Natural killer cell treated with Interleukin-12 subunit alpha and Interleukin-12 subunit beta and Interleukin-15 and Interleukin-18, amount 100 ng/mL, for 72 hours (primary cell): ENCODE measurements at places on chromosomes 6 and 20.

GRCh38 chr20:25294459-25295385 lies 46.8 kb downstream of the PYGB start:
- no peak for DNase-seq

DNA sequence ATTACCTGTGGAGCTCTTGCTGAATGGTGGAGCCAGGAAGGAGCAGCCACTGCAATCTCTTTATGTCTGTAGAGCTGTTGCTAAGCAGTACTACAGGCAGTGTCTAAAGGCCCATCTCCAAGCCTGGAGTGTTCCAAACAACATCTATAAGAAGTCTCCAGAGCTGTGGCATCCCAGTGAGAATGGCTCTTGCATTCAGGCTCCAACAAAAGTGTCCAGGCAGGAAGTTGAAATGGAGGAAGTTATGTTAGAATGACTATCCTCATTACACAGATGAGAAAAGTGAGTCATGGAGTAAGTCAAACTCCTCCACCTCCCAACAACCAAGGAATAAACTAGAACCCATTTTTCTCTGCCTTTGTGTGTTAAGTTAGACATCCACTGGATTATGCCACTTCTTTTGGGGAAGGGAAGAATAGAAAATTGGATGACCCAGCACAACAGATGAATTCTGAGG lies 288.5 kb upstream of the STXBP5 start:
- DNase-seq, result no peak

DNA sequence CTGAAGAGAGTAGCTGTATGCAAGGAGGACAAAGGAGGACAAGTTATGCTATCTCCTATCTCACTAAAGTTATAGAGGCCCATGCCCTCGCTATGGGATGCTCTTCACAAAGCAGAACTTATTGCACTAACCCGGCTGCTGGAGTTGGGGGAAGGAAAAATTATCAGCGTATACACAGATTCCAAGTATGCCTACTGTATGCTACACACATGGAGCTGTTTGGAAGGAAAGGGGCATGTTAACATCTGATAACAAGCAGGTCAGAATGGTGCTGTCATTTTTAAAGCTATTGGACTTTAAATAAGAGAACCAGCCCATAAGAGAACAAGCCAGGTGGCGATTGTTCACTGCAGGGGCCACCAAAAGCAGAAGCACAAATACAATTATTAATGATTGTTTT lies 20.3 kb upstream of the BTN3A2 start:
- no peak for DNase-seq

DNA sequence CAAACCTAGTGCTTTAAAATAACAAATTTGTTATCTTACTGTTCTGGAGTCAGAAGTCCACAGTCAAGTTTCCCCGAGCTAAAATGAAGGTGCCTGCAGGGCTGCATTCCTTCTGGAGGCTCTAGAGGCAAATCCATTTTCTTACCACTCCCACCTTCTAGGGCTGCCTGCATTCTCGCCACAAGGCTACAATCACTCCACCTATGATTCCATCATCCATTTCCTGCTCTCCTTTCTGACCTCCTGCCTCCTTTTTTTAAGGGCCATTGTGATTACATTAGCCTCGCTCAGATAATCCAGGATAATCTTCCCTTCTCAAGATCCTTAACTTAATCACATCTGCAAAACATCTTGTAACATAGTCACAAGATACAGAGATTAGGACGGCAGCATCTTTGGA lies 42.4 kb upstream of the SIRT5 start:
- DNase-seq, result no peak

GRCh38 chr6:16868968-16869367 lies 107.7 kb upstream of the ATXN1 start:
- DNase-seq, result no peak

GRCh38 chr6:163243692-163244589 lies 170.6 kb upstream of the QKI start:
- no peak for DNase-seq

- no peak for DNase-seq
Observed at GRCh38 chr6:19860235-19860877, 23.2 kb downstream of the ID4 start.

GRCh38 chr20:4949833-4950178 lies 51.5 kb downstream of the SLC23A2 start:
- DNase-seq, result no peak

GRCh38 chr20:34607066-34607465 lies 48.5 kb downstream of the MAP1LC3A start:
- no peak for DNase-seq

DNA sequence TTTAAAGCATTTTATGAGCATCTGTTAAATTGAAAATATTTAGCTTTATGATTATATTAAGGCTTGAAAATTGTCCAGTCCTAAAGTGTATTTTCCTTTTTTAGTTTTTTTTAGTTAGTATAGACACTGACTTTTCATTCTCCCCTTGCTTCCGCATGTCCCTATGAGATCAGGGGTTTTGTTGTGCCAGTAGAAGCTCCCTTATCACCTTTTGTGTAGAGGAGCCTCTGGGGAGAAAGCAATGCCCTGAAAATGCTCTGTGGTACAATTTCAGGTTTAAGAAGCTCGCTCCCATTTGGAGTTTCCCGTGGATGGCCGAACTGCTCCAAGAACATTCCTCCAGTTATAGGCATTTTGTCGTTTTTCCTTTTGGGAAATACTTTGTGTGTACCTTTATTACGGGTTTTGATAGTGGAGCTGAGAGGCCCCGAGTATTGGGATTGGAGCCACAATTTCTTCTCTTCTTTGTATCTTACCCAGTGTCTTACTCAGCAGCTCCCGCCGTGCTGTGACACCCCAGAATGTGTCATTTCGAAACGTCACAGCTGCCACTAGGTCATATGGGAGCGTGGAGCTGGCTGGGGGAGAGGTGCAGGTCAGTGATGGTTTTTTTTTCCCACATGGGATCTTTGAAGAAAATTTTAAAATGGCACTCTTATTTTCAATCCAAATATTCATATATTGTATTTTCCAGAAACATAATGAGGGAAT lies 49.9 kb downstream of the RPRD1B start:
- DNase-seq, result no peak

GRCh38 chr20:19253916-19254820 lies 41.7 kb downstream of the SLC24A3 start:
- no peak for DNase-seq

- DNase-seq, result no peak
Observed at GRCh38 chr6:79538106-79538971, 1.1 kb upstream of the LCA5 start.

GRCh38 chr20:31922181-31922580 lies 29.7 kb downstream of the PDRG1 start:
- no peak for DNase-seq

DNA sequence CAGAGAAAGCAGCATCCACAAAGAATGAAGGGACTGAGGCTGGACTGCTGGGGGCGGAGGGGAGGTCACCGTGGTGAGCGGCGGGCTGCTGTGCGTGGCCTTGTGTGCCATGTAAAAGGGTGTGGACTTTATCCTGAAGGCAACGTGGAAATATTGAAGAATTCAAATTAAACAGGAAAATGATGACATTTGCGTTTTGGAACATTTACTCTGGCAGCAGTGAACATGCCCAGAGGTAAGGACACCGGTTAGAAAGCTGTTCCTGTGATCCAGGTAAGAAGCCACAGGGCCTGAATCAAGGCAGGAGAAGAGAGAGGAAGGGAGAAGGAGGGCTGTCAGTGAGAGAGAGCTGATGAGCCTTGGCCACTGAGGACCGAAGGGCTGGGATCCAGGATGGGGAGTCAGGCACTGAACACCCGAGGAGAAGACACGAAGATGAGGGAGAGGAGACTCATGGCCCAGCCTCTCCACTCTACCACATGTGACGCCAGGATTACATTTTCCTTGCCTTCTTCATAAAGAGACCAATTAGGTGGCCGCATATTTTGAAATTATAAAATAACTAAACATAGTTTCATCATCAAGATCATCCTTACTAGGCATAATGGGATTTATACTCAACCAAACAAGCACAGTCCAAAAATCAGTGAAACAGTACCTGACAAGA lies 58.4 kb downstream of the TRAM2 start:
- DNase-seq, result no peak

GRCh38 chr6:19836799-19837510 lies at the start of gene ID4:
Gene ID4 (plus strand): TSS chr6:19837370. CDS start chr6:19837755, 385 bp downstream.
- no peak for DNase-seq

GRCh38 chr6:33076406-33076934 lies 680 bp downstream of the HLA-DPB1 start:
- no peak for DNase-seq

- no peak for DNase-seq
Observed at GRCh38 chr6:142822383-142822782, 122.6 kb downstream of the HIVEP2 start.

GRCh38 chr6:34425132-34425497 lies 754 bp downstream of the RPS10 start:
- no peak for DNase-seq

- no peak for DNase-seq
Observed at GRCh38 chr6:107869871-107870270, 45.8 kb upstream of the SCML4 start.

GRCh38 chr6:144912474-144912873 lies 627.3 kb downstream of the UTRN start:
- no peak for DNase-seq

- no peak for DNase-seq
Observed at GRCh38 chr6:55953335-55953734, 77.9 kb upstream of the BMP5 start.

GRCh38 chr6:87668013-87668412 lies 34.0 kb downstream of the AKIRIN2 start:
- DNase-seq, result no peak
